ENCODE measurements at places on chromosomes 4 and X.

DNA sequence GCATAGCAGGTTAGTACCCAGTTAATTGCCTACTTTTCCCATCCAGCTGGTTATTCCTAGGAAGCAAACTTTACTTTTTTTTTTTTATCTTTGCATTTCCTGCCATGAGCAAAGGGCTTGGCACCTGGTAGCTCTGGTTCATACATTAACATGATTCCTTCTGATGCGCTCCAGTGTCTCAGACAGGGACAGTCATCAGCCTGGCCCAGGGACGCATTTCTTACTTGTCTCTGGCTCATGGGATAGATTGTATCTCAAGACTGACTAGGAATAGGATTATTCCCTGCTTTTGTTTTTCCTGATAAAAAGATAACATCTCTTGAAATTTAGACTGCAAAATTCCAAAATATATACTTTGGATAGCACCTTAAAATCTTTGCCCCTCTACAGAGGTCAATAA lies 571.5 kb upstream of the TENM3 start:
- no peak for DNase-seq

GRCh38 chr4:174716986-174717770 lies 111.9 kb downstream of the GLRA3 start:
- DNase-seq: no peak

- no peak for DNase-seq
Measured at GRCh38 chrX:13081395-13082205, 37.2 kb upstream of the FAM9C start.

GRCh38 chrX:15073313-15073712 lies 196.6 kb downstream of the ASB9 start:
- DNase-seq: no peak

DNA sequence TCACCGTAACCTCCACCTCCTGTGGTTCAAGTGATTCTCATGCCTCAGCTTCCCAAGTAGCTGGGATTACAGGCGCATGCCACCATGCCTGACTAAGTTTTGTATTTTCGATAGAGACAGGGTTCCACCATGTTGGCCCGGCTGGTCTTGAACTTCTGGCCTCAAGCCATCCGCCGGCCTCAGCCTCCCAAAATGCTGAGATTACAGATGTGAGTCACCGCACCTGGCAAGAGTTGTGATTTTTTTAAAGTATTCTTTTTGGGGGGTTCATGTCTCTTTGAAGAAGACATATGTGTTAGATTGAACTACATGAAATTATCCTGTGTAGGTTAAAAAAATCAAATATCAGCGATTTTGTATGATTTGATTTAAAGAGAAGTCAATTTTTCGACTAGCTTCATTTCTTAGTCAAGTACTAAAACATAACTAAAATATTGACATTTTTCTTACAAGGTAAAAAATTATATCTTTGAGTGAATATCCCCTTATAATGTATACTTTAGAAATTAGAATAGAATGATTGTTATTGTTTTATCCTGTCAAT lies 60.3 kb upstream of the ANTXR2 start:
- DNase-seq: no peak

DNA sequence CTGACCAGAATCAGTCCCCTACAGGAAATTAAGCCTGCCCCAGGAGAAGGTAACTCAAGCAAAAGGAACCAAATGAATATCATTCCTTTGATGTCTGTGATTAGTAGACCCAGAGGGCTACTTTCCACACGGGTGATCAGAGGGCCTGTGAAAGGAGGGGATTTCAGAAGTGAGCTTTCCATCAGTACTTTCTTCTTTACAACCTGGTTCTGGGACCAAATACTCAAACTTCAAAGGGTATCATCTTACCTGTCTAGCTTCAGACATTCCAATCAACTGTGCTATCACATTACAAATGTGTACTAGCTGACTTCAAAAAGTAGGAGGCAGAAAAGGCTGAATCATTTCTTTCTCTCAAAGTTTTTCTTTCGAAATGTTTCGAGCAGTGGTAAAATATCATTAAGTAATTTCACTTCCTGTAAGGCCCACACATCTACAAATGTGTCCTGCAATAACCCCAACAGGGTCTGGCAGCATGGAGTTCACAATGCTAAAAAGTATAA lies 23.9 kb downstream of the ACSL4 start:
- no peak for DNase-seq

GRCh38 chrX:149516604-149517003 lies 11.5 kb upstream of the IDS start:
- DNase-seq: no peak

GRCh38 chrX:151746502-151746901 lies 12.0 kb downstream of the CNGA2 start:
- DNase-seq: no peak

- DNase-seq: peak; percentile 3
Measured at GRCh38 chrX:22192419-22193060, 80.2 kb upstream of the CBLL2 start.

DNA sequence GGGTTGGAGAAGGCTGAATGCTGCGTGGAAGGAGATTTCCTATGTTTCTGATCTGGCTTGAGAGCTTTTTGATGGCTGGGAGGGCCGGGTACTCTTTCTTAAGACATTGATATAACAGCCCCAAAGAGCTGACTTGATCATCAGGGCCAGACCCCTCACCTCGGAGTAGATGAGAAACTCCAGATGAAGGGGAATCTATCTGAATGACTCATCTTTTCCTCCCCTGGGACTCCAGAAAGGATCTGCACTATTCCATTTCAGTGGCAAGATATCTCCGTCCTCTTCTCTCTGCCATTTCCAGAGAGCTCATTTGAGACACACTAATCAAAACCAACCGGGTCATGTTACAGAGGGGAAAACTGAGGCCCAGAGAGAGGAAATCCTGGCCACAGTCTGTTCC lies 92.9 kb upstream of the MSX1 start:
- DNase-seq: no peak

DNA sequence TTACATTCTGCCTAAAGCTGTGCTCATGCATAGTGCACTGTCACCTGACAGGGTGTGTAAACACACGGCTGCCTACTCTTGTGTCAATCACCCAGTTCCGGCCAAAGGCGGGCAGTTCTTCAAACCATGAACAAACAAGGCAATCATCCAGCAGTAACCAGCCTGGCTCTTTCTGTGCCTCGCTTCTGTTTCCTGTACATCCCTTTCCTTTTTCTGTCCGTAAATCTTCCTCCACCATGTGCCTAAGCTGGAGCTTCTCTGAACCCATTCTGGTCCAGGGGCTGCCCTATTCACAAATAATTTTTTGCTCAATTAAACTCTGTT lies 60.8 kb upstream of the CBR4 start:
- no peak for DNase-seq

- no peak for DNase-seq
Measured at GRCh38 chrX:9628779-9629493, 136.7 kb downstream of the GPR143 start.

DNA sequence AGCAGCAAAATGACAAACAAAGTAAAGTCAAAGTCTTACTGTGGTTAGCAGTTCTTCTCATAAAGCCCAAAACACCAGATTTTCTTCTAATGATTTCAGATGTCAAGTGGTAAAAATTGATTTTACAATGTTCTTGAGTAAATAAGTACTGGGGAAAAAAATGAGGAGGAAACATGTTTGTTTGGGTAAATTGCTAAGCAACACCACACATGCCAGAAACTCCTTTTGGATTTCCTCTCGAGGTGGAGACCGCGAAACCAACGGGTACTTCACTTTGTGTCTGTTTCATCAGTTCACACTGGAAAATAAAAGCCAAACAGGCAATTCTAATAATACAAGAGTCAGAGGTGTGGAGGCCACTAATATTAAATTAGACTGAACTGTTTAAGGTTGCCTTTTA lies 4.6 kb upstream of the PKD2 start:
- DNase-seq: no peak

- no peak for DNase-seq
Measured at GRCh38 chr4:44661940-44662622, 10.7 kb upstream of the YIPF7 start.

- no peak for DNase-seq
Measured at GRCh38 chr4:185700048-185700447, 111.9 kb downstream of the SORBS2 start.

DNA sequence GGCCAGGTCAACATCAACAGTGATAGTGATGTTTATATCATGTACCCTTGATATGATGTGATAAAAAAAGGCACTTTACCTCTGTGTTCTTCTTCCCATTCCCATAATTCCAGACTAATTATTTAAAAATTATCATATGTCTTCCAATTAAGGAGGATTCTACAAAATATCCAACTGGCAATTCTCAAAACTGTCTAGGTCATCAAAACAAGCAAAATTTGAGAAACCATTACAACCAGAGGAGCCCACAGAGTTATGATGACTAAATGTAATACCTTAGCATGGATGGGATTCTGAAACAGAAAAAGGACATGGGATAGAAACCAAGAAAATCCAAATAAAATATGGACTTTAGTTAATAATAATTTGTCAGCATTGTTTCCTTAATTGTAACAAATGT lies 428.6 kb upstream of the AMOT start:
- DNase-seq: no peak

- DNase-seq: no peak
Measured at GRCh38 chr4:98181809-98182208, 38.5 kb upstream of the STPG2 start.

GRCh38 chr4:40323866-40324265 lies 11.3 kb upstream of the CHRNA9 start:
- DNase-seq: no peak

DNA sequence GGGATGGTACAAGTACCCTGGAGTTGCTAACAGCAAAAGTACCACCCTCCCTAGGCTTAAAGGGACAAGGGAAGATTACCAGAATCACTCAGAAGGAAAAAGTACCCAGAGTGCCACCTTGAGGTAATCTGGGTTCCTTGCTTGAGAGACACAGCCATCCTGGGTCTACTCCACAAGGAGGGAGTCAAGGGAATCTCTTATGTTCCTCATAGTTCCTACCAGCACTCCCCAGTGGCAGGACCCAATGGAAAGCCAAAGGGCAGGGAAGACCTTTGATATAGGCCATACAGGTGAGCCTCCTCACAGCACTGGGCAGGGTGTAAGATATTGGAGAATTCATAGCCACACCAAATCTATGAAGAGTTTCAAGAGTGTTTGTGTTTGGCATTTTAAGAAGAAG lies 5.7 kb downstream of the IL2 start:
- DNase-seq: peak; percentile 9

GRCh38 chrX:112704187-112704586 lies 24.4 kb upstream of the LHFPL1 start:
- DNase-seq: no peak

GRCh38 chr4:122152711-122153226 lies 638 bp downstream of the BLTP1 start:
- no peak for DNase-seq

DNA sequence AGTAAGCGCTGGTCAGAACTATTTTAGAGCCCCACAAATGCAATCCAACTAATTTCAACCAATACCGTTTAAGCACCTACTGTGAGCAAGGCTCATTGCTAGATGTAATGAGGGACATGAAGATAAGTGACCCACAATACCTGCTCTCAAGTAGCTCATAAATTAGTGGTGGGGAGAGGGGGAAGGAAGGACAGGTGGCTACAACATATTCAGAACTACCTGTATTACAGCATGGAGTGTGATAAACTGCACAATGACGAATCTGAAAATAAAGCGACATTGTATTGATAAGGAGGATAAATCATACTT lies 311.6 kb upstream of the DIAPH2 start:
- no peak for DNase-seq

GRCh38 chr4:10089346-10089745 lies 27.3 kb downstream of the WDR1 start:
- DNase-seq: no peak

GRCh38 chrX:38236901-38237615 lies 16.4 kb upstream of the SRPX start:
- DNase-seq: no peak

DNA sequence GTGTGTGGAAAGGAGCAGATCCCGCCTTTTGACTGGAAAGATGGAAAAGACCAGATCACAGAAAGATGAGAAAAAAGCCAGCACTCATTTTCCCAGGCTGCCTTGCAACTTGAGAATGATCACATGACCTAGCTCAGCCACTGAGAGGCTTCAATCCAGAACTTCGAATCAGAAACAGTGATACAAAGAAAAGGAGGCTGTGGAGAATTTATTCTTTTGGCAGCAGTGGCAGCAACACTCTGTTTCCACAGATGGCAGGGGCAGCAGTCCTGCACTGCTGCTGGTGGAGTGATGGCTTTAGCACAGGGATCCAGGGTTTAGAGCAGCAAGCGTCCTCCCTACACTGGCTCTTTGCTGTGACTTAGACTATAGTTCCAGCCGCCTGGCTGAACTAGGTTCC lies 77.8 kb upstream of the SH3RF1 start:
- no peak for DNase-seq

DNA sequence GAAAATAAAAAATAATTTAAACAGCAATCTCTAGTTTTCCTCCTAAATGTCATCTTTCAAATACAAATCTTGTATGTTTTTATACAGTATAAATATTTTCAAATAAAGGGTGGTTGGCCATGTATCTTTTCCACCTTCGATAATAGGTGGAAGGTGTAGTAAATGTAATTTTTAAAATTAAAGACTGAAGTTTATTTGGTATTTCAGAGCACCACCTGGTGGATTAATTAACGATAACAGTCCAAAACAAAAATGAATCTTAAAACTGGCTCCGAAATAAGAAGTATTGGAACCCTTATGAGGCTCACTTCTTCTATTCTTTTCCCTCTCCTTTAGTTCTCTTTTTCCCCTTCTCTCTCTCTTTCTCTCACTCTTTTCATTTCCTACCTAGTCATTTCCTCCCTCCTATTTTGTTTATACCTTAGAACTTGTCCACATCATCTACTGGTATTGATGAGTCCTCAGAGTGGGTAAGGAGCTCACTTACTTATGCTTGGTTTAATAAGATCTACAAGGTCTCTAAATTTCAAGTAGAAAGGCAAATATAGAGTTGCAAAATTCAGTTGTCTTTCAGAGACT lies 82.9 kb upstream of the EXOC1L start:
- DNase-seq: no peak

- no peak for DNase-seq
Measured at GRCh38 chr4:8840816-8841455, 30.7 kb downstream of the HMX1 start.

DNA sequence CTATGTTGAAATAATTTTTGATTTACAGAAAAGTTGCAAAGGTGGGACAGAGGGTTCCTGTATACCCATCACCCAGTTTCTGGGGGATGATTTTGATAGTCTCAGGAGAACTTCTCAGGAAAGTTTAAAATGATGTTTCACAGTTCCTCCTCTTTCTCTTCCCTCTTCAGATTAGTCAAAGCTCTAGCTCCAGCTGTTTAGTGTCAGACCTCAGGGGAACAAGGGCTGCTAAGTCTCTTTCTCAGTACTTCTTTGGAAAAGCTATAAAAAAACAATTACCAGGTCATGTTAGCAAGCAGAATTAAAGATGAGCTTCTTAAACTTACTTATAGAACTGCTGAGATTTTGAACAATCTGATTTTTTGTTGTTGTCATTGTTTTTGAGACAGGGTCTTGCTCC lies 12.2 kb downstream of the IL13RA1 start:
- no peak for DNase-seq
